Adrenal gland (tissue), 19 donors: ENCODE measurements at places on chromosomes 13 and 19. TPM values are rescaled to one million over a fixed set of nuclear protein-coding genes. Genes with fewer than 3 reads are reported as not detected.
A peak's percentile ranks its signal among the peaks of the same experiment; 100 is the strongest.

GRCh38 chr19:2340496-2341243 lies 12.2 kb downstream of the SPPL2B start:
- no peak overlapping the region for H3K27ac ChIP-seq
- DNase-seq = no peak
- H3K4me1 ChIP-seq = no peaks in the 10 kb centered on the region
- H3K4me3 ChIP-seq = no peak overlapping the region
- no peaks in the 10 kb centered on the region for H3K27me3 ChIP-seq
- H3K36me3 ChIP-seq = peaks cover 19% of the 10 kb centered on the region

DNA sequence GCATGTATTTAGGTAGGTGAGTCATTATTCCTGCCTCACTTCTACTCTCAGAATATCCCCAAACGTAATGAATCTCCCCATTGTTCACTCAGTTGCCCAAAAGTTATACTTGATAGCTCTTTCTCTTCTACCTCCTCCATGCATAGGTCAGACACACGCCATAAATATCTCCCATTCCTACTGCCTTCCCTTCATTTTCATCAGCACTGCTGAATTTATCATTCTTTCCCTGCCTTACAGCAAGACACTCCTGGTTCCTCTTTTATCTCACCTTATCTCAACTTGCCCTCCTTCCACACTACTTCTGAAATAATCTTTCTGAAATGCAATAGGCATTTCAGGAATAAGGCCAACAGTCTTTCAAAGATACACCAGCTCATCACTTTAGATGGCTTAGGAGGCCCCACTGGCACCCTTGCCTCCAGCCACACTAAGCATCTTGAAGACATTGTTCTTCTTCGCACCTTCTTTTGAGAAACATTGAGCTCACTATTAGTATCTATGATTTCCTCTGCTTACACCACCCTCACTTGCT lies 333.9 kb downstream of the MYO16 start:
- H3K27me3 ChIP-seq = no peaks in the 10 kb centered on the region
- no peak overlapping the region for H3K27ac ChIP-seq
- H3K4me3 ChIP-seq = no peak overlapping the region
- H3K4me1 ChIP-seq = peaks cover 6% of the 10 kb centered on the region

DNA sequence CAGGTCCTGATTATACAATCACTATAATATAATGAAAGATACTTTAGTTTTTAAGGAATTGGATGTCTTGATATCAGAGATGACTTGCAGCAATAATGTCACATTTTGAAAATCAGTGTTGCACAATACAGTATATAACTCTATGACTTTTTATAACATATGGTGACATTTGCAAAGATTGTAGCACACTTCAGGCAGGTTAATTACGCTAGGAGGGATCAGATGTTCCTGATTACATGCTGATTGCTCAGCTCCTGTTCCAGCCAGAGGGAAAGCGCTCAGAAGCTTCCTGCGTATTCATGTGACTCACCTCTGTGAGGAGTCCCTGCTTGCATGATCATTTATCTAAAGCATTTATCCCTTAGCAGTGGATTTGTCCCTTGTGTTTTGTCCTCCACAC lies 265.6 kb downstream of the GPC5 start:
- H3K27me3 ChIP-seq = no peaks in the 10 kb centered on the region
- H3K4me3 ChIP-seq = no peak overlapping the region
- DNase-seq = no peak
- H3K4me1 ChIP-seq = no peaks in the 10 kb centered on the region
- no peak overlapping the region for H3K27ac ChIP-seq

DNA sequence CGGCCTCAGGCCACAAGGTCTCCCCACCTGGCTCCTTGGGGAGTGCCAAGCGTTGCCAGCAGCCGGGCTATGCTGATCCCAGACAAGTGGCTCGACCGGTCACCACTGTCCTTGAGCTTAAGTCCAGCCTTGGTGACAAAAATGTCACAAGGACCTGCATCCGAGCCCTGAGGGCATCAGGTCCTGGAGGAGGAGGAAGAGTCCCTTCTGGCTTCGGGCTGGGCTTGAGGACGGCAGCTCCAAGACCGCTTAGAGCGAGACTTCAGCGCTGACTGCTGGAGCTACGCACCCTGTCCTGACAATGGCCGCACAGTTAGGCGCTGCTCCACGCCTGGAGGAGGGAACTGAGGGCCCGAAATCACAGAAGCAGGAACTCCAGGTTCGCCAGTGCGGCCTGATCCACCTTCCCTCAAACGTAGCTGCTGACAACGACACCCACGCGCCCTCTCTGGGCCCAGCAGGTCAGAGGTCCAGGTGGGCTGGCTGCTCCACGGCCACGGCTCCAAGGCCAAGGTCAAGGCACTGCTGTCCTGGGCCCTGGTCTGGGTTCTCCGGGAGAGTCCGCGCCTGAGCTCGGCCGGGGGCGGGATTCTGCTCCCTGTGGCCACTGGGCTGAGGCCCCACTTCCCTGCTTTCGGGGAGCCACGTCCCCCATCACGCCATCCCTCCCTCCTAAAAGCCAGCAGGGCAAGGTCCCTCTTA lies 7.0 kb downstream of the SBNO2 start:
- no peak for DNase-seq
- peak overlapping the region; percentile 99 for H3K27ac ChIP-seq
- no peak overlapping the region for H3K4me3 ChIP-seq
- H3K36me3 ChIP-seq = no peaks in the 10 kb centered on the region
- no peaks in the 10 kb centered on the region for H3K27me3 ChIP-seq
- H3K4me1 ChIP-seq = peaks cover 79% of the 10 kb centered on the region

DNA sequence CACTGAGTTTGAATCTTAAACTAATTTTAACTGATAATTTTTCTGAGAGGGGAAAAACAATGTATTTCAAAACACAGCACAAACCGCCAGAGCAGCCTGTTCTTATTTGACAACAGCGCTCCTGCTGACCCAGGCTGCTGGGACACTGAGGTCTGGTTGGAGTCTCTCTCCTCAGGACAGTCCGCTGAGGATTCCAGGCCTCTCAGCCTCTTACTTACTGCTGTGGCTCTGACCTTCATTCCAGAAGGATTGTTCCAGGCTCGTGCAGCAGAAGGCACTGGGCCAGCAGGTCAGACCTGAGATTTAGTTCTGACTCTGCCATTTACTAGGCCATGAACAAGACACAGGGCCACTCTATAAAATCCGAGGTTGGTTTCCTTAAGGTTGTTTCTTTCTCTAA lies 393.6 kb downstream of the TDRD3 start:
- H3K27ac ChIP-seq = no peak overlapping the region
- no peaks in the 10 kb centered on the region for H3K36me3 ChIP-seq

DNA sequence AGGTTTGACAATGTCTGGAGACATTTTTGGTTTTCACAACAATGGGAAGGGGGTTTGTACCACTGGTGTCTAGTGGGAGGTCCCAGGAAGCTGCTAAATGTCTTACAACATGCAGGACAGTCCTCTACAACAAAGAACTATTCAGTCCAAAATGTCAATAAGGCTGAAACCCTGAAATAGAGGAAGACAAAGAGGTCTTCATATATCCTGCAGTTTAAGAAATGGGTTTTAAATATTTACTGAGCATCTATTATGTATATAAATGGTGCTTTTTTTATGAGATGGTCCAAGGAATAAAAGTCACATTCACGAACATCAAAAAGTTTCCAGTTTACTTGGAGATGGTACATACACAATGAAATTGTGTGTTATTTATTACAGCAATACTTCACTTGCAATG lies 107.3 kb downstream of the AKAP11 start:
- no peak overlapping the region for H3K4me3 ChIP-seq
- H3K27me3 ChIP-seq = no peaks in the 10 kb centered on the region
- no peaks in the 10 kb centered on the region for H3K4me1 ChIP-seq
- DNase-seq = no peak
- H3K36me3 ChIP-seq = no peaks in the 10 kb centered on the region

- H3K27me3 ChIP-seq = no peaks in the 10 kb centered on the region
- H3K27ac ChIP-seq = no peak overlapping the region
- H3K36me3 ChIP-seq = no peaks in the 10 kb centered on the region
- no peak for DNase-seq
Observed at GRCh38 chr19:41311613-41312012, 1.6 kb downstream of the CCDC97 start.

Gene TPTE2
- 0.14 TPM for total RNA-seq

DNA sequence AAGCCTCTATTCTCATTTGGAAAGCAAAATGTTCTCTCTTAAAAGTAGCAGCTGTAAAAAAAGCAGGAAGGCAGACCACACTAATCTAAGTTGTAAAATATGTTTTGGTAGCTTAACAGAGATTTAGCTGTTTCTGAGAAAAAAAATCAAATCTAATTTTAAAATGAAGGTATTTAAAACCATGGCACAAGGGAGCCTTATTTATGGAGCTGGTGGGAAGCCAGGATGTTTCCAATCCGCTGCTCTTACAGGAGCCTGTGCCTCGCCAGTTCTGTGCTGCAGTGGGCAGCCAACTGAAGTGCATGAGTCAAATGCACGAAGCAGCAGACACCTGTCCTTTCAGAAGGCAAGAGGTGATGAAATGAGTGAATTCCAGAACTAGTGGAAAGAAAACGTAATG lies 28.2 kb downstream of the GPC6 start:
- no peaks in the 10 kb centered on the region for H3K4me1 ChIP-seq
- H3K4me3 ChIP-seq = no peak overlapping the region
- no peak overlapping the region for H3K27ac ChIP-seq
- no peak for DNase-seq
- no peaks in the 10 kb centered on the region for H3K27me3 ChIP-seq

GRCh38 chr19:13164343-13165161 lies 14.3 kb downstream of the IER2 start:
- H3K4me3 ChIP-seq = peak overlapping the region; percentile 31
- peak; percentile 75 for DNase-seq
- H3K27ac ChIP-seq = peak overlapping the region; percentile 40
- H3K4me1 ChIP-seq = peaks cover 38% of the 10 kb centered on the region
- no peaks in the 10 kb centered on the region for H3K27me3 ChIP-seq

- no peak overlapping the region for H3K4me3 ChIP-seq
- H3K4me1 ChIP-seq = peaks cover 20% of the 10 kb centered on the region
- H3K36me3 ChIP-seq = no peaks in the 10 kb centered on the region
Observed at GRCh38 chr13:51786425-51787265, 17.3 kb downstream of the DHRS12 start.

Gene UNC13A
- 5.3 TPM for total RNA-seq

DNA sequence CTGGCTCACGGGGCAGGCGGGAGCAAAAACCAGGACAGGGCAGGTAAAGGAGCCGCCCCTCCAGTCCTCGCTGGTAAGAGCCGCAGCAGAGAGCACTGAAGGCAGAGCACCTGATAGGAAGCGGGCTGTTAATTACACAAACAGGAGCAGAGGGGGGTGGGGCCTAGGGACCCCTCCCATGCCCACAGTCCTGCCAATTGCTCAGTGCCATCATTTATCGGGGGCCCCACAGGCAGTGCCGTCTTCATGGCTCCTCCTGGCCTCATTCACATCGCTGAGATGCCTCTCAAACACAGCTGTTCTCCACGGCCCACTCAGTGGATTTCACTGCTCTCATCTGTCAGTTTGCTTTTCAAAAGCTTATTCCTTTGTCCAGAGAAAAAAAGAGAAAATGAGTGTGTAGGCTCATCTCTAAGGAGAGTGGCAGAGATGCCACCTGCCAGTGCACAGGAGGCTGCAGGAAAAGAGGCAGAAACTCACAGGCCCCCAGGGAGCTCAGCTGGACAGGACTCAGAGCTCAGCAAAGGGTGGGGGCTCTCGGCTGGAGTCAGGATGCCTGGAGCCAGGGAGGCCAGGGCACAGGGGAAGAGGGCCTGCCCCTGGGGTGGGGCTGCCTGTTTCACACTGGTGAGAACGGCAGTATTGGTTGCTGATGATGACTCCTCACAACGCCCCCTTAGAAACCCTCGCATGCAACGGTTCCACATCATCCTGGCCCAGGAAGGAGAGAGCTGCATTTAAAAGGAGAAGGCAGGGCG lies 174.6 kb downstream of the COL4A1 start:
- H3K4me3 ChIP-seq = no peak overlapping the region
- no peak overlapping the region for H3K27ac ChIP-seq
- no peaks in the 10 kb centered on the region for H3K27me3 ChIP-seq

- no peak for DNase-seq
- H3K36me3 ChIP-seq = no peaks in the 10 kb centered on the region
- peaks cover 16% of the 10 kb centered on the region for H3K27me3 ChIP-seq
Observed at GRCh38 chr19:11479090-11479897, 1.6 kb downstream of the ELAVL3 start.

DNA sequence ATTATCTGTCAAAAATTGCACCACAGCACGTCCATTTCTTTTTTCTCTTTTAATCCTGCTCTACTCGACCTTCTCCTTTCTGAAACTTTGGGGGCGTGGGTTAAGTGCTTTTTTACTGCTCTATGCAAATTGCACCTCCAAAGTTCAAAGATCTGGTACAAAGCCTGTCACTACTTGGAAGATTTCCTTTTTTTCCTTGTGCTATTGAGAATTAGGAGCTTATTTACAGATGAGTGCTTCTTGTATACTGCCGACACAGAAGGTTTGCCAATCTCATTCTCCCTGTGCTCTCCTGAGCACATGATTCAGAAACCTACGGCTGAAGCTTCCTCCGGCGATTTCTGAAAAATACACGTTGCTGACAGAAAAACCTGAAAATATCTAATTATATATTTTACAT lies 94.8 kb downstream of the TEX29 start:
- DNase-seq = no peak
- no peak overlapping the region for H3K4me3 ChIP-seq
- no peaks in the 10 kb centered on the region for H3K4me1 ChIP-seq
- H3K36me3 ChIP-seq = no peaks in the 10 kb centered on the region

- peaks cover 4% of the 10 kb centered on the region for H3K4me1 ChIP-seq
- DNase-seq = no peak
- no peak overlapping the region for H3K27ac ChIP-seq
- H3K27me3 ChIP-seq = no peaks in the 10 kb centered on the region
- no peaks in the 10 kb centered on the region for H3K36me3 ChIP-seq
Observed at GRCh38 chr13:49326222-49326917, 78.6 kb downstream of the CDADC1 start.

Gene LHB
- total RNA-seq = 1.8 TPM

Gene RASIP1
- total RNA-seq = 15.0 TPM

GRCh38 chr13:112713517-112714253 lies 23.8 kb downstream of the ATP11A start:
- peaks cover 20% of the 10 kb centered on the region for H3K4me1 ChIP-seq
- no peak overlapping the region for H3K4me3 ChIP-seq
- peak overlapping the region; percentile 14 for H3K27ac ChIP-seq
- no peak for DNase-seq
- no peaks in the 10 kb centered on the region for H3K36me3 ChIP-seq

Gene CILP2
- not detected for total RNA-seq

Gene CEACAM6
- total RNA-seq = 0.76 TPM

DNA sequence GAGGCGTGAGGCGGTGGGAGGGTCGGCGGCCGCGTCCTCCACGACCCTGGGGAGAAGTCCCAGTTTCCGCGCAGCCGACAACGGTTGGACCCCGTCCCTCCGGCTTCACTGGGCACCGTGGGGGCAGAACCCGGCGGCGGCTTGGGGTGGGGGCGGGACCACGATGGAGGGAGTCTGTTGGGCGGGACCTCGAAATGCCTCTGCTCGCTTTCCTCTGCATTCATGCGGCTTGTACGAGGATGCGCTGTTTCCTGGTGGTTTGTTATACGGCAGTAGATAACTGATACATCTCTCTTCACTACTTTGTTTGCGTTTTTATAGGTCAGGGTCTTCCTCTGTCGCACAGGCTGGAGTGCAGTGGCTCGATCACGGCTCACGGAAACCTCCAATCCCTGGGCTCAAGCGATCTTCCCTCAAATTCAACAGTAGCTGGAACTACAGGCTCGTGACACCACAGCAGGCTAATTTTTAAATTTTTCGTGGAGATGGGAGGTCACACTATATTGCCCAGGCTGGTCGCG lies 24.6 kb upstream of the ZNF846 start:
- no peak for DNase-seq
- peaks cover 5% of the 10 kb centered on the region for H3K4me1 ChIP-seq
- H3K4me3 ChIP-seq = peak overlapping the region; percentile 82
- H3K36me3 ChIP-seq = no peaks in the 10 kb centered on the region
- no peaks in the 10 kb centered on the region for H3K27me3 ChIP-seq
- peak overlapping the region; percentile 90 for H3K27ac ChIP-seq
